ENCODE measurements at places on chromosomes 16 and 17.

- no peak for DNase-seq
Measured at GRCh38 chr17:14302091-14302430, 1.2 kb downstream of the HS3ST3B1 start.

GRCh38 chr16:75745823-75746222 is 19.5 kb upstream of the CPHXL start:
- no peak for DNase-seq

GRCh38 chr16:81567987-81568748 is 123.6 kb downstream of the CMIP start:
- DNase-seq, result no peak

DNA sequence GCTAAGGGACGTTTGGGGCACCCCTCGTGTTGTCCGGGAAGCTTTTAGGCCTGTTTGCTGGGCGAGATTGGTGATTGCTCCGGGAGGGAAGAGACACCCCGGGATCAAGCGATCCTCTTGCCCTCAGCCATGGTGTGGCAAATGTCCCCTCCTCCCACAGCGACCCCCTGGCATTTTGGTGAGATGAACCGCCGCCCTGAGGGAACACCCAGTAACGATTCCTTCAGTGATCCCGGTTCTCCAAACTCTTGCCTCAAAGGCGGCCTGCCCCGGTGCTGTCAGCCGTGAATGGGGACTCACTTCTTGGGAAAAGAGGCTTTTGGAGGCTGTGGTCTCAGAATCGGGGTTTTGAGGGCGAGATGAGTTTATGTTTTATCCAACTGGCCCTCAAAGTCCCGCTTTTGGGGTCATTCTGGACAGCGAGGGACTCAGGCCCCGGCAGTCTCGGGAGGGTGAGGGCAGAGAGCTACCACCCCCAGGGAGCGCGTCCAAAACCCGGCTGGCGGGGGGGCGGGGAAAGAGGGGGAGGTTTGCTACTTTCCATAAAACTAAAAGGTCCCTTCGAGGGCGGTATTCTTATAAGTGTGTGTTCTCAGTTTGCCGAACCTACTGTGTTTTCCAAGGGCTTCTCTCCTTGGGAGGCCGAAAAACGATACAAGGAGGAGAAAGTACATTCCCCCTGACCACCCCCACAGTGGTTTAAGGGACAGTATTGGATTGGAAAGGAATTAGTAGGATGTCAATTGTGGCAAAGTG is 232.7 kb downstream of the MRTFB start:
- DNase-seq, result no peak

GRCh38 chr17:70796757-70797156 is 627.4 kb downstream of the KCNJ2 start:
- no peak for DNase-seq

GRCh38 chr16:21653571-21653970 is 1.2 kb upstream of the IGSF6 start:
- no peak for DNase-seq

DNA sequence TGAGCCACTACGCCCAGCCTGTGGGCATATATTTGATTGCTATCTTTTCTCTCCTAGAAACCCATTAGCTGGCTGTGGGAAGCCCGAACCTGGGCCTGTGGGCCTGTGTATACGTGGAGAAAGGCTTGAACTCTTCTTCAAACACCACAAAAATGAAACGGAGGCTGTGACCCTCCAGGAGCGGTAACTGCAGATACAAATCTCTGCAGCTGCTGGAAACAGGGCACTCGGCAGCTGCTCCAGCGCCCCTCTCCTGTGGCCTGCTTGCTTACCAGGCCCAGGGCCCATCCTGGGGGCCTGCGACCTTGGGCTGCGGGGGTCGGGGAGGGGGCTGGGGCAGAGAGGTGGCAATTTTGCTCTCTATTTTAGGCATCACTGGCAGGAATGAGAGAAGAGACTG is 28.0 kb upstream of the MTSS2 start:
- no peak for DNase-seq

DNA sequence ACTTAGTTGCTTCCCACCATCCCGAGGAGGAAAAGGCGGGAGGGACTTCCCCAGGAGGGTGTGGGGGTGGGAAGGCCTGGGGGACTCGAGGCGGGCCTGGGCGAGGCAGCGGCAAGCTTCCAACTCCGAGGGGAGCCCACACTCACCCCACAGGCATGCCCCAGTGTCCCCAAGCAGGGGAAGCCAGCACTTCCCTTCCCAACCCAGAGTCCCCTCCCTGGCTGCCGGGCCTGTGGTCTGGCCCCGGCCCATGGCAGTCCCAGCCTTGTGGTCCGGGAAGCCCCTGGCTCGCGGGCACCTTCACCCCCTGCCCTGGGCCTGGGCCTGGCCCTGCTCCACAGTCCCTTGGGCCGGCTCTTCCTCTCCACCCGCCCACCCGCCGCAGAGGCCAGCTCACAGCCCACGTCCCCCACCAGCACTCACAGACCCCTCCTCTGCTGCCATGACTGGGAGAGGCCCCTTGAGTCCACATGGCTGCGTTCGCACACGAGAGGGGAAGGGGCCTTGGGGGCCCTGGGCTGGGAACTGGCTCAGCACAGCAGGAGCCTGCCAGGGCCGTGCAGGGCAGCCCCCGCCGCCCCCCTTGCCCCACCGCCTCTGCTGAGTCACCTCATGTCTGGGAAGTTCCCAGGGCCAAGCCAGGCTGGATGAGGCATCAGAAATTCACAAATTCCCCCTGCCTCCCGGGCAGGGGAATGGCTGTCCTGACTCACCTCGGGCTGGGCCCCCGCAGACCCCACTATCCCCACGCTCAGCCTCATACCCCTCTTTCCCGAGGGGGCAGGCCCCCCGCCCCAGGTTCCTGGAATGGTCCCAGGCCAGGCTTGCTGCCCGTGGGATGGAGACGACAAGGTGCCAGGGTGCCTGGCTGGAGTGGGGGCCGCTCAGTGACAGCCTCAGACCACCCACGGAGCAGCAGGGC is 27.8 kb downstream of the BAHCC1 start:
- peak; percentile 78 for DNase-seq

GRCh38 chr16:11634312-11634711 is 33.9 kb upstream of the SNN start:
- DNase-seq, result no peak

DNA sequence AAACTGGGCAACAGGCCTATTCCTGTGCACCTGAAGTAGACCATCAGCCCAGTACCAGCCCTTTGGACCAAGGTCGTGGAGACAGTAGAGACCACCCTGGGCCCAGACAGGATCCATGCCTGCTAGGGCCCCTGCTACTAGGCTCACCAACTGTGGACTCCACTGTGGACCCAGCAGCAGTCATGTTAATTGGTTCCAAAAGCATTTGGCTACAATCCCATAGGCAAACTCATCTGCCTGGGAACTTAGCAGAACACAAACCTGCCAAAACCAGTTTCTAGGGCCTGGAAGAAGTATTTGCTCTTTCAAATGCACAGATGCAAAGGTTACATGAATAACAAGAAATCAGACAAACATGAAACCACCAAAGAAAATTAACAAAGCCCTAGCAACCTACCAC is 53.1 kb downstream of the ACSM2A start:
- DNase-seq, result no peak

- DNase-seq, result no peak
Measured at GRCh38 chr17:50421308-50422051, 4.5 kb upstream of the ACSF2 start.

GRCh38 chr17:27105636-27106035 is 188.3 kb upstream of the WSB1 start:
- no peak for DNase-seq

DNA sequence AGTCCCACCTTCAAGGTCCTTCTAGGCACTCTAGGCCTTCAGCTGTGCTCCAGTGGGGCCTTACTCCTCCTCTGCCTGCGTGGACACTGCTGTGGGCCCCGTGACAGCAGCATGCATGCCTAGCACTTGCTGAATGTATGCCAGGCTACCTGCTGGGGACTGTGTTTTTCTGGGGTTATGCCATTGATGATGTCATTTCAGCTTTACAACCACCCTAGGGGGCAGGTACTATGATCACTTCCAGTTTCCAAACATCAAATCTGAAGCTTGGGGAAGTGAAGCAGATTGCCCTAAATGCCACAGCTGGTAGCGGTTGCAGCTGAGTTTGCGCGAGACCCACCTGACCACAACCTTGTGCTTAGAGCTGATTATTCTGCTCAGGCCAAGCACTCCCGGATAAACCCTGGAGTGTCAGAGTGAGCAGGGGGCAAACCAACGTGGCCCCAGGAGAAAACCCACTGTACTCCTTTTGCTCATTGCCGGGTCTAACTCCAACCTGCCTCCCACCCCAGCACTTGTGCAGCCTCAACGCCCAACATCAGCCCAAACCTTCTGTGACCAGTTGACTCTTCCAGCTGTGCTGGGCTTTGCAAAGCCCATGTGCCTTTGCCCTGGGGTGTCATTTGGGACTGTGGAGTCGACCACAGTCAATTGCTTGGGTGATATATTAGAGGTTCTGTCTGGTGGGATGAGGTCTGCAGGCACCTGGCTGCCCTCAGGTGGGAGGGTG is 168.4 kb downstream of the ENGASE start:
- DNase-seq, result no peak

GRCh38 chr17:78232859-78233173 is 1.4 kb downstream of the TMEM235 start:
- no peak for DNase-seq

DNA sequence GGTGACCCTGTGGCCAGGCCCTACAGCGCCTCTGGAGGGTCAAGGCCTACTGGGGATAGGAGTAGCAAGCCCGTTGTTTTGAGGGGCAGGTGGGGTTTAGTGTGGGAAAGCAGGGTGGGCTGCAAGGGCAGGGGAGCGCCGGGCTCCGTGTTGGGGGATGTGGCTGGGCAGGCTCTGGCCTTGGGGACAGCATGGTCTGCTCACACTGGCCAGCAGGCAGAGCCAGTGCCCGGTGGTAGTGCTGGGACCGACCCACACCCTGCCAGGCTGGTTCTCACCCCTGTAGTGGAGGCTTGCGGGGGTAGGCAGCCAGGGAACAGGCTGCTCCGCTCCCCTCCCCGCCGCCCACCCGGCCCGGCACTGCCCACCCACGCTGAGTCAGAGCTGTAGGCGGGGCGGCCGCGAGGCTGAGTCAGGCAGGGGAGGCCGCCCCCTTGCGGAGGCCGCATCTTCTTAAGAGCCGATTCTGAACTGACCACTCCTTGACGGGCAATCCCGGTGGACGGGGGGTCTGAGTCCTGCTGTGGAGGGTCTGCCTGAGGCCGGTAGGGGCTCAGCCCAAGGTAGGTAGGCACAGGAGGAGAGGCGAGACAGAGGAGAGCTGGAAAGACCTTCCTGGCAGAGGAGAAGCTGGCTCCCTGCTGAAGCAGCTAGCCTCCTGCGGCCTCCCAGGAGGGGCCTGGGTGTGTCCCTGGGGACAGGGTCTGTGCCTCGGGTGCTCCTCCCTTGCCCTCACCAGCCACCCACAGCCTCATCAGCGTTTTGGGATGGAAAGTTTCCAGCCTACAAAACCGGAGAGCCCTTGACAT is 62.4 kb downstream of the BAIAP2 start:
- DNase-seq, result peak; percentile 63

GRCh38 chr17:30241051-30241450 is 5.6 kb upstream of the SLC6A4 start:
- no peak for DNase-seq

GRCh38 chr16:86200722-86201121 is 301.8 kb downstream of the IRF8 start:
- DNase-seq, result no peak

- DNase-seq, result no peak
Measured at GRCh38 chr17:16872351-16873173, 99.4 kb downstream of the TNFRSF13B start.

DNA sequence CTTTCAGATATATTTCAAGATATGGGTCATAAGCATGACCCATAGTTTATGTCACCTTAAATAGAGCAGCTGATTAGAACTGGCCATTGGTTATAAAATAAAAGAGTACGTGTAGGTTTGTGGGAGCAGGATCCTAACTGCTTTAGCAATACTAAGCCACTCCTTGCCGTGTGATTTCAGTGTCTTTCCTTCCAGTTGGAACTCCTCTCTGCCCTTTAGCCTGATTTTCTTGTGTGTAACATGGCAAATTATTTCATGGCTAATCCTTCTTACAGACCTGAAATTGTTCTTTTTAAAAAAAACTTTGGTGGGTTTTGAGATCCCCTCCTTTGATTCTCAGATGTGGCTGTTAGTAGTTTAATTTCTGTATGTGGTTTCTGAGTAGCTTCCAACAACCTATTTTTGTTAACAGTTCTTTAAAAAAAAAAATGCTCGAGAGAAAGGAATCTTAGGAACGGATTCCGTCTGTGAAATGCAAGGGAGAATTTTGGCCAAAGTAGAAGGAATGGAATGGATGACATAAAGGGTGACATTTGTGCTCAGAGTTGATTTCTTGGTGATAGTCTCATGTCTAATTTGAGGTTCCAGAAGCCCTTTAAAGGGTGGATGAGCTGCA is 39.9 kb downstream of the DHRS7B start:
- DNase-seq, result no peak
